ENCODE measurements at places on chromosomes 12 and 14.
A peak's percentile ranks its signal among the peaks of the same experiment; 100 is the strongest.

GRCh38 chr12:89775986-89776365 lies 67.3 kb upstream of the ATP2B1 start:
- DNase-seq: no peak

DNA sequence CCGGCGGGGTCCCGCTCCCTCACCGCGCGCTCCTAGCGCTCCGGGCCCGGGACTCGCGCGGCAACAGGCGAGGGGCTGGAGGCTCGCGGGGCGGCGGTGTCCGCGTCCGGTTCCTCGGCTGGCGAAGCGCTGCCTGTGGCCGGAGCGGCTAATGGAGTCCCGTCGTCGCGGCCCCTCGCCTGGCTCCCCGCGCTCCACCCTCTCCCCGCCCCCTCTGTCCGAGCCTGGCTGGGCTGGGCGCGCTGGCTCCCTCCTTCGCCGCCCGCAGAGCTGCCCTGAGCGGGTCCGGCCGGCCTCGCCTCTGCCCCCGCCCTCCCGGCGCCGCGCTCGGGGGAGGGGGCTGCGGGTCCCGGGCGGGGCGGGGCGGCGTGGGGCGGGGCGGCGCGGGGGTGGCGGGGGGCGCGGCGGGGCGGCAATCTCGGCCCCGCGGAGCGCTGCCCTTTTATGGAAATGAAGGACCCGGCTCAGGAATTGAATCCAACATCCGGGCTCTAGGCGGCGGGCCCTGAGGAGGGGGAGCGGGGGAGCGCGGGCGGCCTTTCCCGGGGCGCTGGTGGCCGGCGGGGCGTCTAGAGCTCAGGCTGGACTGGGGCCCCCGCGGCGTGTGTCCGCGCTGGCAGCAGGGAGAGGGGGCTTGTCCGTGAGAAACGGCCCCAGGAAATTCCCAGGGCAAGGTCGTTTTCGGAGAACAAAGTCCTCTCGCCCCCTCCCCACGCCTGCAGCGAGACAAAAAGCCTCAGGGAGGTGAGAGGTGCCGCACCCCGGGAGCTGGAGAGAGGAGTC lies at the start of gene FERMT2:
TSS of gene FERMT2 (minus strand) at position 153 of the 783 bp plus-strand sequence. CDS start 482 bp downstream, outside the sequence.
- peak; percentile 93 for DNase-seq

DNA sequence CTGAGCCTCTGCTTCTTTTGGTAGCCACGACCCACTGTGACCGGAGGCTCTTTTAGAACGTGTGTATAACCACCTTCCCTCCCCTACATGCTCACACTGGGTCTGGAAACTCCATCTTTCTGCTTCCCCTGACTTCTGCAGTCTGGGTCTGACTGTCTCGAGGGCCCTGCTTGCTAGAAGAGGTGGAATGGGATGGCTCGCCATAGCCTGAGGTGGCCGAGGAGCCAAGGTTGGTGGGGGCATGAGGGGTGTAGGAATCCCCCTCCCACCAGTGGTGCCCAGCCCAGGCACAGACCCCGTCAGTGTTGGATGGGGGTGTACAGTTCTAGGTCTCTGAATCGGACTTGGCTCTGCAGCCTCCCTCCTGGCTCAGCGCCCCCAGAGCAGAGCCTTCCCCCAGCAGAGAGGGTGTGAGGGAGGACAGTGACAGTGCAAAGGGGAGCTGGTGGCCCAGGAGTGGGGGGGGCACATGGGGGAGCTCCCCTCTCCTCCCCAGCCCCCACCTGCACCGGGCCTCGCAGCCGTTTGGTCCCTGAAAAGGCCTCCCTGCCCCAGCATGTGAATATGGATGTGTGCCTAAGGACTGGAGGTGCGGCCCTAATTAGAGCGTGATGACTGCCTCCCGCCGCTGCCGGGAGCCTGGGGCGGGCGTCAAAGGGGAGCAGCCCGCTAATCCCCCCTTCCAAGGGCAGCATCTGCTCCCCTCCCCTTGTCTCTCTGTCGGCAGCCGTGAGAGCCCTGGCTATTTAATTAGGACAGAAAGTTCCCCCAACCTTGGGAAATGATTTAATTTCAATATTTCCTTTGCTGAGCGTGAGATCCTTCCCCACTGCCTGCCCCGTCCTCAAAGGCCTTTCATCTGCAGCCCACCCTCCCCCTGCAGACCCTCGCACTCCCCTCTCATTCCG lies 196.2 kb upstream of the C14orf180 start:
- DNase-seq: no peak

- no peak for DNase-seq
Observed at GRCh38 chr12:18658829-18659228, 79.0 kb downstream of the PLCZ1 start.

GRCh38 chr12:57389033-57389432 lies 41.8 kb downstream of the R3HDM2 start:
- DNase-seq: peak; percentile 90

Data from fibroblast of skin of back (primary cell).